ENCODE measurements at places on chromosomes 7 and 10.

GRCh38 chr10:61021926-61022325, 77.9 kb upstream of the RHOBTB1 start:
- DNase-seq: no peak

DNA sequence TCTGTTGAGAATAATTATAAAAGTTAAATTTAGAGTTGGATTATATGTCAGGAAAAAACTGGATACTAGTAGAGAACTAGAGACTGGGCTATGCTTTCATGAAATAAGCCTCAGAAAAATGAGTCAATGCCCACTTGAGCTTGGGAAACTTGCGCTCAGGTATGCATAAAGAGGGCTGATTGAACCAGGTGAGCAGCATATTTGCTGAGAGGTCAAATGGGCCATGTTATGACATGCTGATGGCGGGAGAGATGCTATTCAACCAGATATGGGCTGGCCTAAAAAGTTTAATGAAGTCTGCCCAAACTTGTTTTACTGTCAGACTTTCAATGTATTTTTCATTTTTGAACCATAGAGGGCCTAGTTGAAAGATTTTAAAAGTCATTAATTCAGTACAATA, 837.6 kb upstream of the GHITM start:
- no peak for DNase-seq

- DNase-seq: no peak
These were observed 15.8 kb upstream of the TMEM236 start for GRCh38 chr10:17736223-17736622.

- DNase-seq: no peak
These were observed 59.5 kb downstream of the SNX10 start for GRCh38 chr7:26351171-26351570.

DNA sequence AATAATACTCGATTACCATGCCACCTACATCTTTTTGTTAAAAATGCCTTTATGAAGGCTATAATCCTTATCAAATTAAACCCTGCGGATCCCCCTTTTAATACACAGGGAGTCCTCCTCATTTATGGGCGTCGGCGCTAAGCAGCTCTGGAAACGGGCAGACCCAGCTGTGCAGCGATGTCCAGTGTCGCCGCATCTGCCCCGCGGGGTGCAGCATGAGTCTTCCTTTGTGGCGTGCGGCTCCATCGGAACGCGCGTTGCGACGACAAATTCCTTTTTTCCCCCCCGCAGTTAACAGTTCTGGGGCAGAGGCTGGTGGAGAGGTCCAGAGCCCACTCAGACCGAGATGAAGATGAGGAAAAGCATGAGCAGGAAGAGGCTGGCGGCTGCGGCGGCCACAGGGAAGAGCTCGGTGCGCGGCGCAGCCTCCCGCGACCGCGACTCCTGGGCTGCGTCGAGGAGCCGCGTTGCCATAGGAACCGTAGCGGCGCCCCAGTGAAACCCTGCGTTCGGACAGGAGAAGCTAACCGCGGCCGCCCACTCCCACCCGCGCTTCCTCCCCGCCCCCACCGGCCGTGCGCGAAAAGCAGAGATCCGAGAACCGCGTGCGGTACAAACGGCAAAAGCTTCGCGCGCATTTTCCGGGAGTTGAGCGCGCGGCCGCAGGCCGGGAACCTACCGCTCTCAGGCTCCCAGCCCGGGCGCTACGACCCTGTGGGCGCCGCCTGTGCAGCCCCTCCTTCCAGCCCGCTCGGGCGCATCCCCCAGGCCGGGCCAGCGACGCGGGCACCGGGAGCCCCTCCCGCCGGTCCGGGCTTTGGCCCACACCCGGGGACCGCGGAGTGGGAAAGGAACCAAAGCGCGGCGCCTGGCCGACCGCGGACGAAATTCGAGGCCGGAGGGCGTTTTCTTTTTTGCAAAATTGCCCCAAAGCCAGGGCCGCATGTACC, 130.6 kb downstream of the SPAG6 start:
- DNase-seq: no peak

DNA sequence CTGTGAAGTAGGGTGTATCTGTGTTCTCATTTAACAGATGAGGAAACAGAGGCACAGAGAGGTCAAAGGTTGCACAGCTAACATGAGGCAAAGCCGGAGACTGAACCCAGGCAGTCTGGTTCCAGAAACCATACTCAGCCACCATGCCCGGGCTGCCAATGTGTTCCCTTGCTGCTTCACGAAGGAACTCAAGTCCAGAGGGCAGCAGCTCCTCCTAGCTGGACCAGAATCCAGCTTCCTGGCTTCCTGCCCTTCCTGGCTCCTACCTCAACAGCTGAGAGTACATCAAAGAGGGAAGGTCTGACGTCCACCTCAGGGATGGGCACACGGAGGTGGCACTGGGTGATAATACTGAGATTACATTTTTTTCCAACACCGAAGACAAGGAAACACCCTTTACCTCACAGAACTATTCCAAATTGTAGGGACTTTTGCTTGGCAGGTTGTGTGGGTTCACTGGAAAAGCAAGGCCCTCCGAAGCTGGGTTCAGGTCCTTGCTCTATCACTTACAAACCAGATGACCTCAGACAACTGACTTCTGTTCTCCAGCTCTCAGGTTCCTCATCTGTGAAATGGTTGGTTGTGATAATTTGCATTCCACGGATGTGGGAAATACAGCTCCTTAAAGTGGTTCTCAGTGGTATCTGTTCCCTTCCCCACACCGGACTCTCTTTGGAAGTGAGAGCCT, 154.1 kb upstream of the ZMIZ1 start:
- DNase-seq: no peak

DNA sequence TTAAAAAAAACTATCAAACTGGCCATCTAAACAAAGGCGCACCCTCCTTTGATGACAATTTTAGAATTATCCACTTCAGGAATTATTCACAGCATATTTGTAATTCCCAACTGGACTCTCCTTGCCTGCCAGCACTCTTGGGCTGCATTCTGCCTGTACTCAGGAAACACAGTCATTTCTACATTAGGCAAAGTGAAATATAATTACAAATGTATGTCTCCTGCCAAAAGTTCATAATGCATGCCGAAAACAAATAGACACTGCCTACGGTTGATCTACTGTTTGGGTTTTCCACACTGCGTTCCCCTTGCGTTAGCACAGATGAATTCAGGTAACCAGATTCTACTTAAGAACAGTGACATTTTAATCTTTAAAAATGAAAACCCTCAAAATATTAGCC, 1.9 kb downstream of the HGF start:
- DNase-seq: no peak

- DNase-seq: no peak
These were observed 725.1 kb downstream of the SORCS1 start for GRCh38 chr10:106439366-106439765.

DNA sequence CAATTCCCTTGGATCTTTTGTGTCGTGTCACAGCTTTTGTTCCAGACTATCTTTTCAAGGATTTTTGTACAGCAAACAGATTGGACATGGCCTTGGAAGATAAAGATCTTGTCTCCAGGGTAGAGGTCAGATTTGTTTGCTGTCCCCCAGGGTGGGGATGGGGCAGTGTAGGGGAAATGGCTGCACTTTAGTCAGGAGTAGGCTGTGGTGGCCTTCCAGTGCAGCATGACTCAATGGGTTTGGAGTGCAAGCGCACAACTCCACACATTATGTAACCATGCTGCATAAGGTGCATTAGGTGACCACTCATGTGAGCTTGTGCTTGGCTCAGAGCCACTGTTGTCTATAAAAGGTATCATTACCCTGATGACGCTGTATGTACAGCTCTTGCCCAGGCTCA, 23.9 kb upstream of the ADAMTS14 start:
- DNase-seq: no peak

DNA sequence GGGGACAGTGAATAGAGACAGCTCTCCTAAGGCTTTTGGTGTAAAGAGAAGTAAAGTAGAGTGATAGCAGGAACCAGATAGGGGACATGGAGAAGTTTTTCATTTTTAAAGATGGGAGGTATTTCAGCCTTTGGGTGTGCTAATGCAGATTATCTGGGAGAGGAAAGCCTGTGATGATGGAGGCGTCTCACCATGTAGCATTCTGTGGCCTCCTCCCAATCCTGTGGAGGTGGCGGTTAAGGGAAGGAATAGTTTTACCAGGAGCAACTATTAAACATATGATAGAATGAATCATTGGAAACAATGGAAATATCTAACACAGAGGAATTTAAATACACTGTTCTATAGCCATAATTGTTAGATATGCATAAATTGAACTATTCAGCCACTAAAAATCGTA, 101.3 kb downstream of the CNNM2 start:
- no peak for DNase-seq

DNA sequence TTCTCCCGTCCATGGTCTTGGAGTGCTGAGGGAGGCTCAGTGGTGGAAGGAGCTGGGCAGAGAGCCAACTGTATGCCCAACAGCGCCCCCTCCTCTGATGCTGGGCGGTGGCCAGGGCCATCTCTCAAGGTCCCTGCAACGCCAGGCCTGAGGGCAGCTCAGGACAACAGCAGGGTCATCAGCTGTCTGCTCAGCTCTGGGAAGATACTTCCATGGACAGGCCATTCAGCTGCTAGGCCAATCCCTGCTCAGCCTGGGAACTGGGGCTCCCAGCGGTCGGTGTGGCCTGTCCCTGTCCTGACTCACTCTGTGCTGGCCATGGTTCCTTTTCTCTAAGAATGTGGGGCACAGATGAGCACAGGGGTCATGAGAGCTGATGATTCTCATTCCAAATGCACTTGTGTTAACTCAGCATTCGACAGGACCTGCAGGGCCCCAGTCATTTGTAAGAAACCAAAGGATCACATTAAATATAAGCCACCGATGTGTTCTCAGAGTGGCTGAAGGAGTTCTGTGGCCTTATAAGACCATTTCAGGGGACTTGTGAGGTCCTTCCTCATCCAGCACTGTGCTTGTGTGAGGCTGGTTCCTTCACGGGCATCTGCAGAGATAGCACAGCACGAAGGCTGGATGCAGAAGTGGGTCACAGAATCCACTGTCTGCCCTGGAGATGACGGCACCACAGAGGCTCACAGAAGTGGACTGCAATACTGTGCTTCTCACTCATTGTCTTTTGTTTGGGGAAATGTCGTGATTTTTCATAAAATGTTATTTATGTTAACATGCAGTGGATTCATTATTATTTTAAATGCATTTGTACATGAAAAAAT, 73.0 kb downstream of the ADCY1 start:
- peak; percentile 31 for DNase-seq

- no peak for DNase-seq
These were observed 9.5 kb downstream of the RAB18 start for GRCh38 chr10:27513451-27514191.

- no peak for DNase-seq
These were observed 488.2 kb upstream of the TPK1 start for GRCh38 chr7:145324081-145324480.
